ENCODE measurements at places on chromosomes 3 and 15.

- no peak for DNase-seq
Measured at GRCh38 chr15:57031605-57032004, 113.2 kb downstream of the TCF12 start.

DNA sequence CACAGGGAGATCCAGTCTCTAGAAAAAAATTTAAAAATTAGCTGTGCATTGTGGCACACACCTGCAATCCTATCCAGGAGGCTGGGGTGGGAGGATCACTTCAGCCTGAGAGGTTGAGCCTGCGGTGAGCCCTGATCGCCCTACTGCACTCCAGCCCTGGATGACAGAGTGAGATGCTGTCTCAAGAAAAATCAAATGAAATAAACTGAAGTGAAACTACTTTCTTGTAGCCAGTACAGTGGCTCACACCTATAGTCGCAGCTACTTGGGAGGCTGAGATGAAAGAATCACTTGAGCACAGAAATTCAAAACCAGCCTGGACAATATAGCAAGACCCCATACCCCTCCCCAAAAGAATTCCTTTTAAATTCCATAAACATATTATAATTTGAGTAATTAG, 35.4 kb downstream of the SMARCC1 start:
- no peak for DNase-seq

- DNase-seq, result no peak
Measured at GRCh38 chr3:126554560-126555525, 3.9 kb downstream of the C3orf22 start.

GRCh38 chr15:99909592-99910295, 176.5 kb upstream of the LYSMD4 start:
- no peak for DNase-seq

DNA sequence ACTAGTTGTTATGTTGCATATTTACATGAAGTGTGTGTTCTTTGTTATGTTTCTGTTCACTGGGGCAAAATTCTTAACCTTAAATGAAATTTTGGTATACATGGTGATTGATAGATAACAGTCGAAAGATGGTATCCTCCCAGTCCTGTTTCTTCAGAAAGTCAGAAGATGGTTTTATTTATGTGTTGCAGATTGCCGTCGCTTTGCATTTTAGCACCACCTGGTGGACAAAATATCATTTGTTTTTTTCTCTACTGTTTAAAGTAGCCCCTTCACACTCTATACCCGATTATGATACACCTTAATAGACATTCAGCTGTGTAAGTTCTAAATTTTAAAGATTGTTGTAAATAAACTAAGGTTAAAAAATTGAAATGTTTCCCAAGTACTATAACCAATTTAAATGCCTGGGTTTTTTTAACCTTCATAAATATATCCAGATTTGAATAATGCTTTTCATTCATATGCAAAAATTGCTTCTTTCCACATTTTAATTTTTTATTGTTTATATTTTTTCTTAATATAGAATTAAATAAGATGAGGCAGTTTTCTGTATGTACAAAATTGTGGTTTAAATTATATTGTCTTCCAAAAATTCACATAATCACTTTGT, 152.2 kb downstream of the ALCAM start:
- DNase-seq, result no peak

- no peak for DNase-seq
Measured at GRCh38 chr3:124942613-124943012, 8.1 kb upstream of the MUC13 start.

DNA sequence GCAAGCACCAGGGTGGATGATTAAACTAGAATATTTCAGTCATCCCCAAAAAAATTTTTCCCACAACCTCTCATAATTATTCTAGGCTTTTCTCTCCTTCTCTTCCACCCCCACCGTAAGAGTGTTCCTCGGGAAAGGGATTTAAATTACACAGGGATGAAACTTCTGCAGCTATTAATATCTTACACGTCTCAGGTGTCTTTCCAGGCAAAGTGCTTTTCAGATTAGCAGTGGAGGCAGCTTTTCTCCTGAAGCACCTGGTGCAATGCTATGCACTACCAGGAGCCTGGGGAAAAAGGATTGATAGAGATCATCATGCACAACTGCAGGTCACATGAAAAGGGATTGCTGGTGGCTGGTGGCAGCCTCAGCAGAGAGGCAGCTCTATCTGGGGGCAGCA, 250.4 kb downstream of the NTRK3 start:
- DNase-seq, result no peak

DNA sequence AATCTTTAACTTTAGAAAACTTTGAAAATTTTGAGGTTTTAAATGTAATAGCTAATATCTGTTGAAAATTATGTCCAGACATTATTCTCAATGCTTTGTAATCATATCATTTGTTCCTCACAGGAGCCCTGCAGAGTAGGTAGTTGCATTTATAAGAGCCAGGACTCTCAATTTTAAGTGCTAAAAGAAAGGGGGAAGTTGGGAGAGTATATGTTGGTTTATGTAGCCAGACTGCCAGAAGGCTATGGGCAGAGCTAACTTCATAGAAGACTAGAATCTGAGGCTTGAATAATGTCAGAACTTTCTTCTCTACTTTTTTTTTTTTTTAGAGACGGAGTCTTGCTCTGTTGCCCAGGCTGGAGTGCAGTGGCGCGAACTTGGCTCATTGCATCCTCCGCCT, 9.1 kb downstream of the VPS8 start:
- no peak for DNase-seq

DNA sequence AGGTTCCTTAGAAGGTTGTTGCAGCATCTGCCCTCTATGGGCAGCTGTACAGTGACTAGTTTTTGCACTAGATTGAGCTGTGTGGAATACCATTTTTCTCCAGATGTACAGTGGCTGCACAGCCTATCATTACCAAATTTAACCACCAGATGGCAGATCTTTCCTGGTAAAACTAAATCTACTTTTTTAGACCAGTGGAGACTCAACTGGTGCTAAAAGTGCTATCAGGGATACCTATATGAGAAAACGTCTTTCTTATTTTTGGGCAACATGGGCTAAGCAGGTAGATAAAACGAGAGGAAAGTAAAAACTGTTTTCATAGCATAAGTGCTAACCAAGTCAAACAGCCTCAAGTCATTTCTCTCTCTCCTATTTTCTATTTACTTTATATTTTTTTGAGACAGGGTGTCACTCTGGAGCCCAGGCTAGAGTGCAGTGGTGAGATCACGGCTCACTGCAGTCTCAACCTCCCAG, 21.2 kb downstream of the IGSF10 start:
- no peak for DNase-seq

- no peak for DNase-seq
Measured at GRCh38 chr15:51082246-51082645, 12.5 kb downstream of the TNFAIP8L3 start.

DNA sequence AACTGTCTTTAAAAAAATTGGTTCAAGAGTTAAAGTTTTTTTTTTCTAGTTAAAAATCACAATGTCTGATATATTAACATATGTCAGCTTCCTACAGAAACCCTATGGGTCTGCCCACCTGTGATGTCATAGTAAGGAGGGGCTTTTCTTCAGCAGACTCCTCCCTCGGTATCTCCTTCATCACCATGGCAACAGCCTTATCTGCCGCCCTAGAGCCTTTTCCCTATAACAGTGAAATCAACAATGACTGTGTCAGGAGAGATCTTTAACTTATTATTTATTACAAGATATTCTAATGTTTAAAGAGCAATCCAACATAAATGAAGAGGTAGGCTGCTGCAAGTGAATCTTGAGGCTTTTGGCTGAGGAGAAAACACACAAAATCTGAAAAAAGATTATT, 138.7 kb downstream of the PEX5L start:
- DNase-seq, result no peak

- DNase-seq, result no peak
Measured at GRCh38 chr3:180409170-180409569, 192.8 kb upstream of the TTC14 start.

- DNase-seq, result no peak
Measured at GRCh38 chr3:160707187-160707794, 30.3 kb downstream of the ARL14 start.

- no peak for DNase-seq
Measured at GRCh38 chr3:128307781-128308469, 154.6 kb downstream of the EEFSEC start.

GRCh38 chr3:52833202-52833601, 1.6 kb downstream of the MUSTN1 start:
- DNase-seq, result no peak

- no peak for DNase-seq
Measured at GRCh38 chr15:63992300-63992699, 54.0 kb downstream of the DAPK2 start.

DNA sequence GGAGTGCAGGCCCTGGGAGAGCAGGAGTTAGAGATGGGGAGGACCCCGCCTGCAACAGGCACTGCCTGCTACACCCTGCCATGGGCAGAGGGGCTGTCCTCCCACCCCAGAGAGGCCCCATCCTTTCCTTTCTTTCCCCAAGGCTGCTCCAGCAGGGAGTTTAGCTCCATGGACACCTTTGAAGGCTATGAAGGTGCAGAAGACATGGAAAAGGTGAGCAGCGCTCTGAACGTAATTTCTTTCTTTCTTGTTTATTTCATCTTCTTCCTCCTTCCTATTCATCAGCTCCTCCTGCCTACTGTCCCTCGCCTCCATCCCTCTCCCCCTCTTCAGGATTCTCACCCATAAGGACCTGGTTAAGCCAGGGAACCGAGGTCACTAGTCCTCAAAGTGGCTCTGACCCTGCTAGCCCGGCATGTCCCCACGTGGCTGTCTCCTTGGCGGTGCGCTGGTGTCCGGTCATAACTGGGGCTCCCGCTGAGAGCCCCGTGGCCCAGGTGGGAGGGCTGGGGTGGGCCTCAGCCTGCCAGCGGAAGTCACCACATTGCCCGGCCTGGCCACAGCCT, 16.0 kb upstream of the ADIPOQ start:
- DNase-seq, result no peak

- DNase-seq, result no peak
Measured at GRCh38 chr3:122343654-122344053, 18.6 kb downstream of the CSTA start.

- DNase-seq, result no peak
Measured at GRCh38 chr3:94626573-94626972, 563.7 kb downstream of the NSUN3 start.

GRCh38 chr3:195908694-195909581, 587 bp upstream of the TNK2 start:
- DNase-seq, result no peak

DNA sequence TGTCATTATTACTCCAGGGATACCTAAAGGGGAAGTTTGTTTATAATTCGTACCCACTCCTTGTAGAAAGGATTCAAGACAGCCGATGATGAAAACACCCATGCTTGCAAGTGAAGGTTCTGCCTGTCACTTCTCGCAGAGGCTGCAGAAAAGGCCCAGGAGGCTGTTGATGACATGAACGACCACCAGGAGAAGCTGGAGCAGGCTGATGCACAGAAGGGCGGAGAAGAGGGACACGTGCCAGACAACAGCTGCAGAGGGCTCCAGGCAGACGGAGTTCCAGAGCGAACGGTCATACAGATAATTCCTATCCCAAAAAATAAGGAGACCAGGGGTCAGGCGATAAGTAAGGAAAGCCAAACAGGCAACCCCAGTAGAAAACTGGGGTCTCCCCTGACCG, 5.7 kb upstream of the DYNLT2B start:
- no peak for DNase-seq

DNA sequence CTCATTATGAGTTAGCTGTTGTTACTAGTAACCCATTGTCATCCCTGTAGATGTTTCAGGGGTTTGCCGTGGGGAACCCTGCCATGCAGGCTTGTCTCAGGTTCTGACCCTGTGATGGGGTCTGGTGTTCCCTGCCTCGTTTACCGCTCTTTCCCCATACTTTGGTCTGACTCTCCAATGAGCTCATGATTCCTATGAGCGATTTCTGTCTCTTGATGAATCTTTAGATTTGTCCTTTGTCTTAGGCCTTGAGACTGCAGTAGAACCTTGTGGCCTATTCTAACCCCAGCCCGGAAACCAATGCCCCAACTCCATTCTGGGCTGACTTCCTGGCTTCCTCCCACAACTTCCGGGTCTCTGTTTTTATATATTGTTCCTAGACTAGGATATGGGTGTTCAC, 11.3 kb upstream of the IQGAP1 start:
- DNase-seq, result no peak

DNA sequence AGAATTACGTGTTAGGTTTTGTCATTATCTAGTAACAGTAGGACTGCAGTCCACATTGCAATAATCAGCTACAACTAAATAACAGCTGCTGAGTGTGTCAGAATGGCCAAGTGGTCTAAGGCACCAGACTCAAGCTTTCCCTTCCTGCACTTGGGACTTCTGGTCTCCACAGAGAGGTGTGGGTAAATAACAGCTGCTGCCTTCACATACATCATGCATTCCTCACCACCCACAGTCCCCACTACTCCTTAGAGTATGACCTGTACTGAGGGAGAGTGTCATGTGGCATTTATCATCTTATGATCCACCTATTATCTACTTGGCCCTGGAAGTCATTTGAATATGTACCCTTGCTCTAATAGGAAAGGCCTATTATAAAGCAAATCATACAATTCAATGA, 22.2 kb upstream of the ZMAT3 start:
- DNase-seq, result no peak

DNA sequence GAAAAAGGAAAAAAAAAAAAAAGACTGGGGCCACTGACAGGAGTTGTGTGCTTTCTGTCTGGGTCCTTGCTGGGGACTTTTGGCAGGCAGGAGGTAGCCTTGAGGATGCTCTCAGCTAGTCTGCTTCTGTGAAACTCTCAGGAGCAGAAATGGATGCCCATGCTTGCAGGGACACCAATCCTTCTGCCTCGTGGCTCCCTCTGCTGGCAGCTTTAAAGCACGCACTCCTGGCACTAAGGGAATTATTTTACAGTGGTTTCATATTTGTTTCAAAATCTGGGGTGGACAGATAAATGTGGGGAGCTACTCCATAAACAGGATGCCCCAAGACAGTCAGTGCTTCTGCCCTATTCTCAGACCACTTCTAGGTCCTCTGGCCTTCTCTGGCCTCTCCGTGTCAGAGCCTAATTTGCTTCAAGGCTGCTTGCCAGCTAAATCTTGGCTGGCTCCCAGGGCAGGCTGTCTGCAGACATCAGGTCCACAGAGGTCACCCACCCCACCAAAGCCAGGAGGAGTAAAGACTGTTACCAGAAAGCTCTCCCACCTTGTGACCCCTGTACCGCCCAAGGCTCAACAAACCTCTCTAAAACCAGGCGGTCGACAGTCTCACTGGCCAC, 17.1 kb downstream of the TRAIP start:
- DNase-seq, result peak; percentile 60

- no peak for DNase-seq
Measured at GRCh38 chr3:58638591-58638990, 28.0 kb downstream of the FAM3D start.

GRCh38 chr15:38367476-38367875, 86.5 kb upstream of the FAM98B start:
- no peak for DNase-seq

DNA sequence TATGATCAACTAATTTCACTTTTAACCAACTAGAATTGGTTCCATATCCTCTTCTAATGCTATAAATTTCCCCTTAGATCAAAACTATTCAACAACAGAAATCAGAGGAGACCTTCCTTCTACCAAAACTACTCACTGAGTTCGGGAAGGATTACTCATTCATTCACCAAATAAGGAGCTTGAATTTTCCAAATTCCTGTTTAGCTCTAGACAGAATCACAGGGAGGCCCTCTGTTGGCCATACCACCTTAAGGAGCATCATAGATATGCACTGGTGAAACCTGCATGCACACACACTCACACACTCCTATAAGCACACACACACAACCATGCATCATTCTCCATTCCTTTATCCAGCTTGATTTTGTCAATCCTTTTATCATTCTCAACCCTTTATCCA, 49.0 kb downstream of the SUCLG2 start:
- DNase-seq, result no peak

Data from stimulated activated CD8-positive, alpha-beta memory T cell treated with anti-CD3 and anti-CD28 coated beads, Interleukin-4, amount 100 ng/mL, for 4 hours (primary cell).